ENCODE measurements at places on chromosomes 12 and 14. TPM values are rescaled to one million over a fixed set of nuclear protein-coding genes. Genes with fewer than 3 reads are reported as not detected.

Gene CHST11
- 14.5 TPM for polyA plus RNA-seq

Gene BMAL2
- polyA plus RNA-seq = 2.5 TPM

Gene LMNTD1
- polyA plus RNA-seq = 1.9 TPM

Gene SAMD4A
- 9.6 TPM for polyA plus RNA-seq

DNA sequence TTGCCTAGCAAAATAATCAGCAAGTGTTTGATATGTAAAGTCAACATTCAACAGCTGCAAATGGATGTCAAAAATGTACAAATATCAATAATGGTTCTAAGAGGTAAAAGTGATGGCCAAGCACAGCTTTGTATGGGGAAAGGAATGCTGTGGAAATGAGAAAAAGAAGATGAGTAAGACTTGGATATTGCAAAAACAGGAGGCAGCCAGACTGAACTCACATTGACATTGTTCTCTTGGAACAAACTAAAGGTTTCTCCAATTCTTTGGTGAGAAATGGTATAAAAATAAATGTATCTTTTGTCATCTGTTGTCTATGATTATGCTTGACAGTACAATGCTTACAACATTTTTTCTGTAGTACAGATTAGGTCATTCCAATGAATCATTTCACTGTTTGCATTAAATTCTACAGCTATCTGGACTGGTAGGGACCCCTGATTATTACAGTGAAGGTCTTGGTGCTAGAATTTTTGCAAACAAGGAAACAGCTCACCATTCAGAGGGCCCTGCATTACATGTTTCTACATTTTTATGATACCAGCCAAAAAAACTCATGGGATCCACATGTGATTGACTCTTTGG, 465.7 kb downstream of the NOVA1 start:
- DNase-seq = no peak

DNA sequence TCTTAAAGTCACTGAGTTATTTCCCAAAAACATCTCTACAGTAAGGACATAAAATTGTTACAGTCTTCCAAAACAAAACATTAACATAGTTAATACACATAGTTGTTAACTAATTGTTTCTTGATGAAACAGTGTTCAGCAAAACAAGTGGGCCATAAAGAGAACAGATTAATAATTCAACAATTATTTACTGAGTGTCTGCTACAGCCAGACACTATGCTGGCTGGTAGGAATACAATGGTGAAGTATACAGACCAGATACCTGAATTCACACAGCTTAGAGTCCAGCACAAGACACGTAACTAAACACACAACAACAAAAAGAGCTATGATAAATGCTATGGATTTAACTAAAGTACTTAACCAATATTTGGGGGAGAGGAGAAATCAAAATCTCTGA, 47.0 kb downstream of the PPP1R12A start:
- DNase-seq = no peak

GRCh38 chr12:89857652-89858274, 149.1 kb upstream of the ATP2B1 start:
- DNase-seq = no peak

DNA sequence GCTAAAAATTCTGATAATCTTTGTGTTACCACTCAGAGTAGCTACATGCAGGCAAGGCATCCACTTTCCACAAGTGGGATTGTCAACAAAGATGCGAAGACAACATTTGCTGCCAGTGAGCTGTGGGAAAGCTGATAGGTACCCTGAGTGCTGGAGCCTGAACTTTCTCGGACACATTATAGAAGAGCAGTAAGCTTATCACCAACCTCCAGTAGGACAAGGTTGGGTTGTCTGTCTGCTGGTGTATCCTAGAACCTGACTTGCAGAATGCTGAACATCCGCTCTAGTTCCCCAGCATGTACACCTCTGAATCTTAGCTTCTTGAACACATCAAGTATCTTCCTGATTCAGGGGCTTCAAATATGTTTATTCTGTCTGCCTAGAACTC, 103.8 kb upstream of the PPM1H start:
- DNase-seq = no peak

GRCh38 chr12:92595663-92596062, 107.1 kb upstream of the PLEKHG7 start:
- no peak for DNase-seq

DNA sequence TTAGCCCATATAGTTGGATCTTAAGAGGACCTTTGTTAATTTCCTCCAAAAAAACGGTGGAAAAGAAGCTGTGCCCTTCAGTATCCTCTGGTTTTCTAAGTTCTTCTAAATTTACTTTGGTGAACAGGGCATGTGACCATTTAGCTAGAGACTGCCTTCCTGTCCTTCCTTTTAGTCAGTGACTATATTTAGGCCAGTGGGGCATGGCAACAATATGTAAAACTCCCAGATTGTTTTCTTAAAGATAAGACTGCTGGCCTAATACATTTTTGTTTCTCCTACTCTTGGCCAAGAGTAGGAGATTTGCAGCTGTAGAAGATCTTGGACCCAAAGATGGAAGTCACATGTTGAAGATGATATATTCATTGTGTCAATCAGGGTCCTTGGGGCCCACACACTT, 325.1 kb upstream of the DCN start:
- DNase-seq = no peak

DNA sequence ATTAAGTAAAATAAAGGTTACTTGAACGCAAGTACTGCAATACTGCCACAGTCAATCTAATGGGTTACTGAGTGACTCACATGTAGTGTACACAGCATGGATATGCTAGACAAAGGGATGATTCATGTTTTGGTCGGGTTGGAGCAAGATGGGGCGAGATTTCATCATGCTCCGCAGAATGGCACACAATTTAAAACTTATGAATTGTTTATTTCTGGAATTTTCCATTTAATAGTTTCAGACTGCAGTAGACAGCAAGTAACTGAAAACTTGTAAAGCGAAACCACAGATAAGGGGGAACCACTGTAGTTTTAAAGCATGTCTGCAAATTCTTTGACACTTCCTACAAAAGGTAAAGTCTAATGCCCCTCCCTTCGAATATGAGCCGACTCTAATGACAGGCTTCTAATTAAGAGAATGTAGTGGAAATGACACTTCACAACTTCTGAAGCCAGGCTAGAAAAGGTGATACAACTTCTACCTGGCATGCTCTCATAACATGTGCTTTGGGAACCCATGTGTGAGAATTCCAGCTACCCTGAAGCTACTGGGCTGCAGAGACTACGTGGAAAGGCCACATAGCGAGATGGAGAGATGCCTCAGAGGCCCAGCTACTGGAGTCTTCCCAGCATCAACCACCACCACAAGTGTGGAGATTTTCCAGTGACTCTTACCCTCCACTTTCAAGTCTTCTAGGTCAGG, 13.9 kb upstream of the TCP11L2 start:
- no peak for DNase-seq

DNA sequence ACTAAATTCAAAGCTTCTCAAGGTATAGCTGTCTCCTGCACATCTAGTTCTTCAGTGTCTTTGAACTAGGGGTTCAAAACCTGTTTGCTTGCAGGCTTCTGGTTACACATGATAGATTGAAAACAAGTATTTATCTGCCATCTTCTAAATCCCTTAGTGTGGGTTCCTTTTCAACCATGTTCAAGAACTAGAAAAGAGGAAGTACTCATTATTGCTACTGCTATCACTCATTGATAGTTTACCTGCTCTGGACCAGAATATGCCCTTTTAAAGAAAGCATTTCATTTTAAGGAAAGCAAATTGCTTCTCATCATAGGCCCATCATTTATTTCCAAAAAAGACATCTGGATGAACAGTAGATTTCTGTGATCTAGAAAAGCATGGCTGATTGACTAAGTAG, 37.1 kb upstream of the VSX2 start:
- no peak for DNase-seq

DNA sequence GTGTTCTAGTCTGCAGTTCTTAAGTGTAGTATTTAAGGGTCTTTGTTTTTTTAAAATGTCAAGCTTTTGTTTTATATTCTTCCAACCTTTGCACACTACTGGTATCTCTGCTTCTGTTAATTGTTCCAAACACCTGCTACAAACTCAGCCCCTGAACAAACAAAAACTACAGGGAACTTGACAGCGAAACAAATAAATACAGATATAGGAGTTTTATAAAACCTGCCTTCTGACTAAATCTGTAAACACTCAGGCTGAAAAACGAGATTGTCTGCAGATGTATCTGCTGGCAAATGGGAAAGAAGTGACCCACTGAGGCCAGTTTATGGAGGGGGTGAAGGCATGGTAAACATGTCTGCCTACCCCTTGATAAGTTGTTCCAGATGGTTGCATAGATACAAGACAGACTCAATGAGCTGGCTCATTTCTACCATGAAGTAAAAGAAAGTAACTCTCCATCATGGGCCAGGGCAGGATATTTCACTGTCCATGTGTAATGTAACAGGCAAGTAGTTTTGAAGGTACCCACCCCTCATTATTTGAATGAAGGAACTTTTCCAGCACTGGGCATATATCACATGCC, 75.6 kb downstream of the LMO3 start:
- no peak for DNase-seq

DNA sequence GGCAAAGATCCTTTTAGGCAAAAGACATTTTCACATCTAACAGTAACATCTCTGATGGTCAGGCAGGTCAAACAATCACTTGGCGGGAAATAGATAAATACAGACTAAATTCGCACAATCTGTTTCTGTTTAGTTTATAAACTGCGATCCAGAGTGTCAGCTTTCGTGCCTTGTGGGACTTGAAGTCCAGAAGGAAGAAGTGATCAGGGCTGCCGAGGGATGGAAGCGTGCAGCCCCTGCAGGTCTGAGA, 245 bp upstream of the BRMS1L start:
- no peak for DNase-seq

DNA sequence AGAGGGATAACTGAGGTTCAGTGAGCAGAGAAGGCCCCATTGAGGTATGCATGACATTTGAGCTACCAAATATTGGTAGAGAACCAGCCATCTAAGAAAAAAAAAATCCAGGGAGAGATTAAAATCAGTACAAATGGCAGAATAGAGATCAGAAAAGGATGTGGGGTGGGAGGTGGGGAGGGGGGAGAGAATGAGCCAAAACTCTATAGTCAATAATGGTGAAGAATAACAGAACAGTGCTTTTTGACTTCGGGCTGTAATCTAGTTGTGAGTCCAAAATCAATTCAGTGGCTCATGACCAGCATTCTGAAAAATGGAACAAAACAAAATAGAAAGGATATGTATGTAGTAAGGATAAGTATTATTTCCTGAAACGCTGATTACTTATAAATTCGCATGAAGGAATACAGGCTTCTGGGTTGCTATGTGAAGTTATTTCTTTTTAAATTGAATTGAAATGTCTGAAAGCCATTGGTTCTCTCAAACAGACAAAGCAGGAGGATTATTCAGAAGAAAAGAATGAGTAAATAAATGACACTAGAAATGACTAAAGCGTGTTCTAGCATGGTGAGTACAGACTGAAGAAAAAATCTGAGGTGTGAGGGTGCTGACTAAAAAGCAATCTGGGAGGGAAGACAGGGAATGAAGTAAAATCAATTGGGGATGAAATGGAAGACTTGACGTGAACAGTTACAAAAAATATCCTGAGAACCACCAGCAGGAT, 72.4 kb downstream of the ATP2B1 start:
- DNase-seq = no peak

All from right lung (tissue), 10 donors.